ENCODE measurements at places on chromosomes 16 and 17.

DNA sequence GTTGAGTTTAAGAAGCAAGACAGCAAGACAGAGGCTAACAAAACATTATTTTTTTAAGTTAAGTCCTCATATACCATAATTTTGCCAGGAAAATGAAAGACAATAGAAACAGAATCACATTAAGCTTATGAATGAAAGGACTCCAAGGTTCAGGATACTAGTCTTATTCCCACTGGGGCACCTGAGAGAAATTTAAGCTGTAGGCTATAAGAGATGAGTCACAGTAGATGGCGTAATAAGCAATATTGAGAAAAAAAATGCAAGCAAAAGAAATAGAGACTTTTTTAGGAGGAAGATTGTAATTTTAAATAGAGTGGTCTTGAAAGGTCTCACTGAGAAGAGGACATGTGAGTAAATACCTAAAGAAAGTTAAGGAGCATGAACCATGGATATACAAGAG, 57.1 kb upstream of the KIF2B start:
- DNase-seq: no peak

- no peak for DNase-seq
These were observed 22.5 kb downstream of the SLC6A2 start for GRCh38 chr16:55678161-55678821.

- DNase-seq: no peak
These were observed 60.9 kb downstream of the CACNG1 start for GRCh38 chr17:67105213-67105612.

- DNase-seq: no peak
These were observed 69.1 kb downstream of the KSR1 start for GRCh38 chr17:27525316-27525715.

DNA sequence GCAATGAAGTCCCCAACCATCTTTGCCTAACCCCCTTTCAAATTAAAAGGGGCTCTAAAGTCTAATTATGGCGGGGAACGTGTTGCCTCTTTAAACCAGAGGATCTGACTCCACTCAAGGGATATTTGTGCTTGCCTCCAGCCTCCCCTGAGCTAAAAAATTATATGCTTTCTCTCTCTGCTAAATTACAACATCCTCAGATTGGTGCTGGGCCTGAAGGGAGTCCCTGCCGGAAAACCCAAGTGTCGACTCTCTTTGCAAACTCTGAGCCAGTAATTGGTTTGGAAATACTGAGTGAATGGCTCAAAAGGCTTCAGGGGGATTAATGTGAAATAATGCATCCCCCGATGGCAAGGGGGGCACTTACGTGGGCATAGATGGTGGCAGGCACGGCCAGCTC, 208.5 kb upstream of the TNRC6C start:
- DNase-seq: no peak

- DNase-seq: no peak
These were observed 184.6 kb downstream of the ABCC12 start for GRCh38 chr16:47971225-47971624.

DNA sequence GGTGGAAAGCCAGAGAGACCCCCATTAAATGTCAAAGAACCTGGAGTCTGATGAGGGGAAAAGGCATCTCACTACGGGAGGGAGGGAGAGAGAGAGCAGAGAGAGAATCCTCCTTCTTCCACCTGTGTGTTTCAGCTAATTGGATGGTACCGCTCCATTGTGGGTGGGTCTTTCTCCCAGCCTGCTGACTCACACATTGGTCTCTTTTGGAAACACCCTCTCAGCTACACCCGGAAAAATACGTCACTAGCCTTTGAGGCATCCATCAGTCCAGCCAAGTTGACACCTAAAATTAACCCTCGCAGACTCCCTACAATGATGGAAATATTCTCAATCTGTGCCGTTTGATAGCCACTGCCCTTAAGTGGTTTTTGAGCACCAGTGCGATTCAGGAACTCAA, 100.4 kb downstream of the ELAC2 start:
- no peak for DNase-seq

GRCh38 chr17:72394531-72394930, 273.7 kb downstream of the SOX9 start:
- DNase-seq: no peak

DNA sequence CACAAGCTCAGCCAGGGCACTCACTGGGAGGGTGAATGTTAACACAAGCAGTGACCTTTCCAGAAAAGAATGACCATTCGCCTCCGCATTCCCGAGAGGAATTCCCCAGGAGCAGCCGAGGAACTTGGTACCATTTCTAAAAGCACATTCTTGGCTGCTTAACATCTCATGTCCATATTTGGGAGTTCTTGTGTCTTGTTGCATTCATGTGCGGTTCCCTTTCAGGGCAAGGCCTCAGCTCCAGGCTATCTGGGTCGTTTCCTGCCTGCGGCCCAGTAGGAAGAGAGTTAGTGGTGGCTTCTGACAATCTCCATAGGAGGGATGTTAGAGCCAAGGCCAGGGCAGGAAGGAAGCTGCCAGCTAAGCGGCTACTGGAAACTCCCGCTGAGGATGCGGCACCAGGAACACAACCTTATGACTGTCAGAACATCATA, 27.8 kb upstream of the MEAK7 start:
- DNase-seq: no peak

DNA sequence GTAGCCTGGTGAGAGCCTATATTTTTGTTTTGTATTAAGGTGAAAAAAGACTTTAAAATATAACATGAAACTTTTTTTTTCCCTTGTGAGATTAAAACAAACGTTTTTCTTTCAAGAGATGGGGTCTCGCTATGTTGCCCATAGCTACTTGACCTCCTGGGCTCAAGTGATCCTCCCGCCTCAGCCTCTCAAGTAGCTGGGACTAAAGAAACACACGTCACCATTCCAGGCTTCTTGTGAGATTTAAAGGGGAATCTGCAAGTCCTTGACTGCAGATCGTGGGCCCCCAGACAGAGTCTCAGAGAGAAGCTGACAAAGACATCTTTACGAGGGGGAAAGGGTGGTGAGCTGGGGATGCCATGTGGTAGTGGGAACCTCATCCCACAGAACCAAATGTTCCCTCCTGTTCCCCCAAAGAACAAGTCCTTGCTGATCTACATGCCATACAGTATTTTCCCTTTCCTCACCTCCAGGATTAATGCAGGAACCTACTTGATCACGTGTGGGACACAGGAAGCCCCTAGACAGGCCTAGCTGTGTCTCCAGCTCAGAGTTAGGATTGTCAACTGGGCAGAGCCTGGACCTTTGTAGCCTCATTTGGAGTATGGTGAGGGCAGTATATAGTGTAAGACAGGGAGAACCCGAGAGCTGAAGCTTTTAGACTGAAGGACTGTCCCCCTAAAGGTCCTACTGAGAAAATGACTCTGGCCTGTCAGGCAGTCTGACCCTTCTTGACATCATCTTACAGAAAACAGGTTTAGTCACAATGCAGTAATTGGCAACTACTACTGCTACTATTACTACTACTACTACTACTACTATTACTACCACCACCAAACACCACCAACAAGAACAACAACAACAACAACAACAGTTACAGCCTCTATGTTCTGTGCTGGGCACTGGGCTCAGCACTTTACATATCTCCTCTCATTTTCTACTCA, 4.1 kb downstream of the MAP3K14 start:
- no peak for DNase-seq

DNA sequence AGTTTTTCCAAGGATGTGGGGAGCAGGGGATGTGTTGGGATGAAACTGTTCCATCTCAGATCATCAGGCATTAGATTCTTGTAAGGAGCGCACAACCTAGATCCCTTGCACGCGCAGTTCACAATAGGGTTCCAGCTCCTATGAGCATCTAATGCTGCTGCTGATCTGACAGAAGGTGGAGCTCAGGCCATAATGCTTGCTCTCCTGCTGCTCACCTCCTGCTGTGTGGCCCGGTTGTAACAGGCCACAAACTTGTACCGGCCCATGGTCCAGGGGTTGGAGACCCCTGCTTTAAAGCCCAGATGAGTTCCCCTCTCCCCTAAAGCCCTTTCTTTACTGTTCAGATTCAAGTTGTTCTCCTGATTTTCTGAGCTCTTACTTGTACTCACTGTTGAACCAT, 44.8 kb downstream of the RNF135 start:
- DNase-seq: no peak

- DNase-seq: no peak
These were observed 46.7 kb downstream of the RTN4RL1 start for GRCh38 chr17:1978396-1978949.

DNA sequence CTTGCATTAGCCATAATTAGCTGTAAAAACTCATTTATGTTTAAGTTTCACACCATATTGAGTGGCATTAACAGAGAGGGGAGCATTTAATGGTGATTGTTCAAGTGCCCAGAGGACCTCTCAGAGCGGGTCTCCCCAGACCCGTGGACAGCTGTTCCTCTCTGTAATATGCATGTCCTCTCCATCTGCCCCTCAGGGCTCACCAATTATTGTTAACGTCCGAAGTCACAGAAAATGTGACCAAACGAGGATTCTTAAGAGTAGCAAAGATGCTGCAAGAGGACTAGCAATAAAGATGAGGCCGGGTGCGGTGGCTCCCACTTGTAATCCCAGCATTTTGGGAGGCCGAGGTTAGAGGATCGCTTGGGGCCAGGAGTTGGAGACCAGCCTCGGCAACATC, 130.2 kb downstream of the CPPED1 start:
- DNase-seq: peak; percentile 99

DNA sequence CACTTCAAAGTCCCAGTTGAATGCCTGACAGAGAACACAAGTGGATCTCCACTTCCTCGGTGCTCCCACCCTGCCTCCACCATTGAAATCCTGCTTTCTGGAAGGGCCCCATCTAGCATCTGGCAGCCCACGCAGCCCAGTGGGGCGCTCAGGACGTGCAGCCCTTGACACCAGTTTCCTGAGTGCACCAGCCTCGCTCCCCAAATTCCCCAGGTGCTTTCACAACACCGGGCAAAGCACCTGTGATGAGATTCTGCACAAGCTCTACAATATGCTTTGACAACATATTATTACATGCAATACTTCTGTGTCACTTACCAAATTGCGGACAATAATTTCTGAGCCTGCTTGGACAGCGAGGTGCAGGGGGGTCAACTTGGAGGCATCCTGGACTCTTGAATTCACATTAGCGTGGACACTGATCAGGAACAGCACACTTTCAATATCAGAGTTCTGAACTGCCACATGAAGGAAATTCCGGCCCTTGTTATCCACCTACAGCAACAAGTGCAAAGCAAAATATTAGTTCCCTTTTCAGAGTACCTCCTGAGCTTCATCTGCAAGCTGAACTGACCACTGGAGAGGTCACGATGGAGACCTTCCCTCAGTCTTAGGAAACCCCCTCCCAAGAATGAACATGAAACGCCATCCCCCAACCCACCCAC, 33.9 kb downstream of the CYB5D2 start:
- DNase-seq: no peak

- no peak for DNase-seq
These were observed 43.7 kb upstream of the CDRT4 start for GRCh38 chr17:15511142-15511541.

DNA sequence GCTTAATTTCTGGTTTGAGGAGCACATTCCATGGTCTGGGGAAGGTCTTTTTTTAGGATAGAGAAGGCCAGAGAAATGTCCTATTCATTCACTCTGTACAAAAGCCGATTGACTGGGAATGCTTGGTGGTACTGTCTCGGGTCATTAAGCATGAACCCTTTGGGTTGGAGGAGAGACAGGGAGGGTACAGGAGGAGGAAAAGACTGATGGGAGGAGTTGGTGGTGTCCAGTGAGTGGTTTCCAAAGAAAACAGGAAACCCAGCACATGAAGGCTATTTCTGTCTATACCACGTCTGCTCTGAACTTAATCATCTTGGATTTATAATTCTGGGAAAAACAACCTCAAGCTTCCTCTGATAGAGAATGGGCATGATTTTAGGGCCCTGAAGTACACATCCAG, 111.9 kb downstream of the XYLT1 start:
- no peak for DNase-seq

DNA sequence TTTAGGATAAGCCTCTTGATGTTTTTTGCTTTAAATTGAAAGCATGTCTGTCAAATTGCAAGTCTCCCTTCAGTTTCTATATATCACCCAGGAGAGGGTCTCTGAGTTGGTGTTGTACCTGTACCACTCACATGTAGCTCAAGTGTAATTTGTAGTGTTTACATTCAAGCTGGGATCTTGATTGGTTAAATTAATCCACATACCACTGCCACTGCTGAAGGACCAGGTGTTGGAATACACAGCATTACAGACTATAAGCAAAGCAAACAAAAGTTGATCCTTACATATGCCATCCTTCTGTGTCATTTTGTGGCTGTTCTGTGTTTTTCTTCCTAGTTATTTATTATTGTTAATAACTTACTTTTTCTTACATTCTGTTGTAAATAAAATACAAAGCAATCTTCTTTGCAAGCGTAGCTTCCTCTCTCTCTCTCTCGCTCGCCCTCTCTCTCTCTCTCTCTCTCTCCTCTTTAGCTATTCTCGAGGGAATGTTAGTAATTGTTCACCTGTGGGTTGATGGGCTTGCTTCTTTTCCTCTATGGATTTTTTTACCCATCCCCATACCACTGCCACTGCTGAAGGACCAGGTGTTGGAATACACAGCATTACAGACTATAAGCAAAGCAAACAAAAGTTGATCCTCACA, 20.8 kb upstream of the NOL11 start:
- peak; percentile 45 for DNase-seq

DNA sequence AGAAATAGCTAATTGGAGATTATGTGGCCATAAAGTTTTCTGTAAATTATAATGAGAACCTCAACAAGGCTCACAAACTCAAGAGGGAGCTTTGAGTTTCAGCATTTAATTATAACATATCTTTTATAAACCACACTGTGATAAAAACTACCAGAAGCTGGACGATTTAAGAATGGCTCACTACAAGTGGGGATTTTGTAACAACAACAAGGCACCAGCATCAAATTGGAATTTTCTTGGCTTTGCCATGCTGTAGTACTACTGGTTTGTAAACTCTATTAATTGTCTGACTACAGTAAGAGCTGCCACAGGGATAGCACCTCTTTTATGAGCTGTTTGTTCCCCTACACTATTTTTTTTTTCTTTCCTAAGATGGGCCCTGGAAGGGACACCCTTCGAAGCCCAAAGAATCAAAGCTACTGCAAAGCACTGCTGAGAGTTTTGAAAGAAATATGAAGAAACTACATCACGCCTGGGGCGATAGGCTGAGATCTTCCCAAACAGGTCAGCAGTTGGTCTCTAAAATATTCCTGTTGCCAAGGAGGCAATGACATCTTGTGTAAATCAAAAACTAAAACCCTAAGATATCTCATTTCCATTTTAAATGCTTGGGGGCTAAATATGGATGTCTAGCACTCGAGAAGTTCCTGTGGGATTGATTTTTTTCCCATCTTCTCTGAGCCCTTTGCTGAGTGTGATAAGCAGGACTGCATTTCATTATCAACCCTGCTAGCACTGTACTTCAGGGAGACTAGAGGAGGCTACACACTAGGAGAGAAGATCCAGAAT, 40.9 kb downstream of the SKAP1 start:
- no peak for DNase-seq

DNA sequence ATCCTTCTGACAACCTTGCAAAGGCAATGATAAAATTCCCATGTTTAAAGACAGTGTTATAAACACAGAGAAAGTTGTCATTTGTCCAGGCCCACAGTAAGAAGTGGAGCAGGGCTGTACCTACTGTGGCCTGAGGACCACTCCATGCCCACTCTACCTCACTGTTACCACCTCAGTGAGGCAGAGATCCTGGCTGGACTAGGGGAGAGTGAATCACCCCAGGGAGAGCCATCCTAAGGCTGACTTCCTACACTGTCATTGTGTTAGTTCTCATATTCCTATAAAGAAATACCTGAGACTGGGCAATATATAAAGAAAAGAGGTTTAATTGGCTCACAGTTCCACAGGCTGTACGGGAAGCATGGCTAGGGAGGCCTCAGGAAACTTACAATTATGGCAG, 228.8 kb upstream of the HSBP1 start:
- DNase-seq: no peak

GRCh38 chr17:11805952-11806351, 191.3 kb downstream of the ZNF18 start:
- no peak for DNase-seq

- DNase-seq: no peak
These were observed 11.6 kb upstream of the MFAP4 start for GRCh38 chr17:19398301-19399181.

All from NCI-H524 treated with DMSO at 0.1 percent for 48 hours (cell line).